Activated T-helper 9 cell treated with anti-CD3 and anti-CD28 coated beads, Interleukin-2, amount 50 U/mL, for 16 hours (primary cell): ENCODE measurements at places on chromosomes 12 and 14.
A peak's percentile ranks its signal among the peaks of the same experiment; 100 is the strongest.

GRCh38 chr12:51631591-51631990, 40.6 kb downstream of the SCN8A start:
- no peak for DNase-seq

DNA sequence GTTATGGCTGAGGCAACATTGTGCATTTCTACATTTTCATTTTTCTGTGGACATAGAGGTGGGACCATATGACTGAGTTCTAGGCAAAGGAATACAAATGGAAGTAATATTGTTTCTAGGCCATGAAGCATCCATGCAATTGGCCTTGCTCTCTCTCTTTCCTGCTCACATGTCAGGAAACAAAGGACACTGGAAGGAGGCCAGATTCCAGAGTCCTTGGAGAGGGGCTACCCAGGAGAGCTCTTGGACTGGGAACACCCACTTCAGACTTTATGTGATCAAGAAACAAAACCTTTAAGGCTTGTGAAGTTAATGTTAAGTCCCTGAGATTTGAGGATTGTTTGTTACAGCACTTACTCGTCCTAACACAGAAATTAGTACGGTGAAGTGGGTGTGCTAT, 32.8 kb downstream of the PDZRN4 start:
- DNase-seq: no peak

DNA sequence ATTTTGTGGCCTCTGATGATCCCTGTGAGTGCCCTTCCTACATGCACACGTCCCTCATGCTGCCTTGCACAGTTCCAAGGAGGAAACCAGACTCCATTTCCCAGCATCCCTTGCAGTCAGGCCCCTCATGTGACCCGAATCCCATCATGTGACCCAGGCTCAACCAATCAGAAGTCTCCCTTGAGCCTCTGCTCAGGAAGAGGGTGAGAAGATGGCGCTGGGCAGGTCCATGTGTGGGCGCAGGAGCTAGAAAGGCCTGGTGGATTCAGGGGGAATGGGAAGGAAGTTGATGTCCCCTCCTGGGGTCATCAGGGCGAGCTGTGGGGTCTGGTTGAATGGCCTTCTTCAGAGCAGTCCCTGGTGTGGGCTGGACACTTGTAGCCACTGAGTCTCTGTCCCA, 240.5 kb downstream of the ADGRD1 start:
- DNase-seq: no peak

GRCh38 chr12:89357297-89357730, 5.0 kb upstream of the DUSP6 start:
- no peak for DNase-seq

GRCh38 chr12:108375986-108376663, 37.0 kb upstream of the CMKLR1 start:
- DNase-seq: no peak

- no peak for DNase-seq
These were observed 96.8 kb downstream of the LGR5 start for GRCh38 chr12:71536279-71536938.

DNA sequence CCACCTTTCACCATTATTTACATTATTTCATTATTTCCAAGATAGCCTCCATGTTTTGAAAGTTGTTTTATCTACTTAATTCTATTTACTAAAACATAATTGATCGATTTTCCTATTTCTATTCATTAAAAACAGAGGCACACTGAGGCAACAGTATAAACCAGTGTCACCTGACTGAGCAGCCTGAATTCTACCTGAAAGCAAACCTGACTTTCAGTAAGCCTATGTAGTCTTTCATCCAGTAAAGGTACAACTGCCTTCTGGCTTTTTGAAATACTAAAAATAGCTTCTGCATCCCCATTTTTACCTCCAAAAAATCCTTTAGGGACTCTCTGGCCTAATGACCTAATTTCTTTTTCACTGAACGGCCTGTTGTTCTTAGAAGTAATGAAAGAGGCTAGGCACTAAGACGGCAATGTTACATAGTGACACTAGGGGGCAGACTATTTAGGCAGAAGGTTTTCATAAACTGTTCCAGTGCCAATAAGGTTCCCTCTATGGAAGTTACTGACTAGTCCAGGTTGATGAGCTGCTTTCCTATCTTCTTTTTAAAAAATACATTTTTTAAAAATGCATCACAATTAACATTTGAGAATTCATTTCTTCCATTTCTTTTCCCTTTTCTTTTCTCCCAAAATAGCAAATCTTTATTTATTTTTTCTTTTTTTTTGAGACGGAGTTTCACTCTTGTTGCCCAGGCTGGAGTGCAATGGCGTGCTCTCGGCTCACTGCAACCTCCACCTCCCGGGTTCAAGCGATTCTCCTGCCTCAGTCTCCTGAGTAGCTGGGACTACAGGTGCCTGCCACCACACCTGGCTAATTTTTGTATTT, 17.5 kb downstream of the ANAPC5 start:
- DNase-seq: no peak

DNA sequence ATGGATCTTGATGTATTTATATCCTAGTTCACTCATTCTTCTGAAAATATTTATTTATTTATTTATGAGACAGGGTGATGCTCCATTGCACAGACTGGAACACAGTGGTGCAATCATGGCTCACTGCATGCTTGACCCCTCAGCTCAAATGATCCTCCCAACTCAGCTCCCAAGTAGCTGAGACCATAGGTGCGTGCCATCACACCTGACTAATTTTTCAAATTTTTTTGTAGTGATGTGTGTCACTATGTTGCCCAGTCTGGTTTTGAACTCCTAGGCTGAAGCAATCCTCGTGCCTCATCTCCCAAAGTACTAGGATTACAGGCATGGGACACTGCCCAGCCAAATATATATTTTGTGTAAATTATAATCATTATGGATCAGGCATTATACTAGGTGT, 595.6 kb upstream of the ATP2B1 start:
- no peak for DNase-seq

- no peak for DNase-seq
These were observed 592 bp upstream of the KCNK10 start for GRCh38 chr14:88323523-88324199.

DNA sequence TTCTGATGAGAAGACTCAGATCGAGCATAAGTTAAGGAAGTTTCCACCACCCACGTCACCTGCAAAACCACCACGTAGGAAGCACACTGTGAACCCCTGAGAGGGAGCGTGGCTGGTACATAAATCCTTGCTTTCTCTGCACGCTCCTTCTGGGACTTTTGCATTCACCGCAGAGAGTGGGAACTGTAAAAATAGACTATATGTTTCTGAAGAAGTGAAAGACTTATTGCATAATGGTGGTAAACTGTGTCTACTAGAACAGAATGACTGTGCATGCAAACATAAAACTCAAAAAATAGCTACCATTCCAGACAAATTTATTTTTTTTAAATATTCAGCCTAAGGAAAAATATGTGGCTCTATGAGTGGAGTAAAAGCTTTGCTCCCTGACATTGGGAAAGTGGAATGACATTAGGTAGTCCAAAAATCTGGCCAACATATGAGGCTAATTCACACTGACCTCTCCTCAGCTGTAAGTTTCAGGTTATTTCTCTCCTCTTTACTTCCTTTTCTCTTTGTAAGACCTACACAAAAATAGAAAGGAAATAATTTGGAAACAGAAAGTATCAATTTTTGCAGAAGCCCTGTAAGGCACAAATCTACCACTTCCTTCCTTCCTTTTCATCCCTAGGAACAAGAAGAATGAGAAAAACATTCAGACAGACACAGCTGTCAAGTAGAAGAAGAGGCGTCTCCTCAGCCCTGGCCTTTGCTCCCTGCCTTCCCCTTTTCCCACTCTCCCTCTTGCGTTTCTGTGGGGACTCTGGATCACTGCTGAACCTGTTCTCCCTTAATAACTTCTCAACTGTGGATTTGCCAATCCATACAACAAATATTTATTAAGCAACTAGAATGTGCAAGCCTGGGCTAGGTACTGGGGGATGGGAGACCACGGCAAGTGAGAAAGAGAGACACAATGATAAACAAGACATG, 264.3 kb upstream of the FOXN3 start:
- peak; percentile 43 for DNase-seq

- no peak for DNase-seq
These were observed 127.1 kb downstream of the CAPZA3 start for GRCh38 chr12:18864900-18865561.

DNA sequence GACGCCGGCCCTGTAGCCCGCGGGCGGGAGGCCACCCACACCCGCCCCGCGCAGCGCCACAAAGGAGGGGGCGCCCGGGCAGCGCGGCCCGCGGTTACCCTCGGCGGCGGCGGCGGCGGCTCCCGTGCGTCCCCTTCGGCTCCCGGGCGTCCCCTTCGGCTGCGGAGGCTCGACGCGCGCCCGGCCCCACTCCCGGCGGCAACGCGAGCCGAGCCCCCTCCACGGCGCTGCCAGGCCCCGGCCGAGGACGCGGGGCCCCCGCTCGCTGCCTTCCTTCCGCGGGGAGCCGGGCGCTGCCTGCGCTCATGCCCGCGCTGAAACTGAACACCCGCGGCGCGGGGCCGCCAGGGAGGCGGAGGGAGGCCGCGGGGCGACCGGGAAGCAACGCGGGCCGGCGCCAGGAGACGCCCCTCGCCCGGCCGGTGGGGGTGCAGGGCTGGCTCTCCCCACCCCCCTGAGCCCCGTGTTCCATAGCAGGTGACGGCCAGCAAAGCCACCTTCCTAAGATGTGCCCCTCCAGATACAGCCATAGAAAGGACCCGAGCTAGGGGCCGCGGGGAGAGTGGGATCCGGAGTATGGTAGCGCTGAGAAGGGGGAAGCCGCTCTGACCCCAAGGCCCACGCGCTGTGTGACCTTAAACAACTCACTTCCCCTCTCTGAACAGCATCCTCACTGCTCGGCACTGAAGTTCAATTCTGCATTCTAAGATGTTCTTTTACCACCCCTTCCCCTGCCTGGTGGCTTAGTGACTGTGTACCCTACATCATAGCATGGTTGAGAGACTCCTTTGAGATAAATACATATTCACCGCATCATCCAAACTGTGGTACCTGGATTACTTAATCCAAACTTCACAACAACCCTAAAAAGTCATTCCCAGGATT, 42.8 kb downstream of the KDM2B start:
- DNase-seq: peak; percentile 33

DNA sequence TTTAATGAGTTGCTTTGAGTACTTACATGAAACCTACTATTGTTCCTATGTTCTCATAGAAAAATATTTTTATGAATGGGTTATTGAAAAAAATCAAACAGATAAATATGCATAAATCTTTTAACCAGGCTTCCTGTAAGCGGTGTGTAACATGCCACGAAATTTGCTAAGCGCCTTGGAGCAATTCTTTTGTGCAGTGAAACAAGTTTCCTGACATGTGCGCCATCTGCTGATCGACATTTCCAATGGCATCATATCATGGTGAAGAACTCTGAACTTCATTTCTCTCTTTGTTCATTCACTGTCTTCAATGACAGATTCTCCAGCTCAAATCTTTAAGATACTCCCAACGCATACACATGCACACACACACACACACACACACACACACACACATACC, 145.6 kb upstream of the NAV3 start:
- no peak for DNase-seq

DNA sequence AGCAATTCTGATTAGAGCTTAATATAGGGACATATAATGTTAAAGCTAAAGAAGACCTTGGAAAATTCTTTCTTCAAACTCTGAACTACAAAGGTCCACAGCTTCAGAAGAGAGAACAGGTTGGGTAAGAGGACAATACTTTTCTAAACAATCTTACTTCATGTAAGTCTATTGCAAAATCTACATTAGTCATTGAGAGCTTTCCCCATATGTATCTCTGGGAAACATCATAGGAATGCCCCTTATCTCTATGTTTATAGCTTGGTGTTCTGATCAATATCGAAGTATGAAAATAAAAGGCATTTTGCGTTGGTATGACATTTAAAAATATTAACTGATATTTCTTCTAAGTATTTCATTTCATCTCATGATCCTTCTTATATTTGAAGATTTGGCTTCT, 962.6 kb downstream of the AACS start:
- DNase-seq: no peak

DNA sequence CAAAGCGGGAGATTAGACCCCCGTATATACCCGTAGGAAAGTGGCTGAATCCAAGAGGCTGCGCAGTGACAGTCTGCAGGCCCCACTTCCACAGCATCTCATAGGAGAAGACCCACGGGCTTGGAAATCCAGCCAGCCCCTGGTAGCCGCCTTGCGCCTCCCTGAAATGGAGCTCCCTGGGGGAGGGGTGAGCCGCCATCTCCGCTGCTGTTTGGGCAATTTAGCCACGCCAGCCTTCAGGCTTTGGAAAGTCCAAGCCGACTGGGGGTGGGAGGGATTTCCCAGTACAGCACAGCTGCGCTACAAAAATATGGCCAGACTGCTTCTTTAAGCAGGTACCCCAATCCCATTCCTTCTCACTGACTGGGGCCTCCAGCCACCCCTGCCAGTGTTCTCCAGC, 53.4 kb downstream of the CAND1 start:
- no peak for DNase-seq

GRCh38 chr14:81396113-81396512, 4.0 kb downstream of the STON2 start:
- no peak for DNase-seq

GRCh38 chr14:21251215-21251614, 18.0 kb downstream of the HNRNPC start:
- DNase-seq: no peak

GRCh38 chr12:24069532-24070395, 120.3 kb upstream of the SOX5 start:
- no peak for DNase-seq

DNA sequence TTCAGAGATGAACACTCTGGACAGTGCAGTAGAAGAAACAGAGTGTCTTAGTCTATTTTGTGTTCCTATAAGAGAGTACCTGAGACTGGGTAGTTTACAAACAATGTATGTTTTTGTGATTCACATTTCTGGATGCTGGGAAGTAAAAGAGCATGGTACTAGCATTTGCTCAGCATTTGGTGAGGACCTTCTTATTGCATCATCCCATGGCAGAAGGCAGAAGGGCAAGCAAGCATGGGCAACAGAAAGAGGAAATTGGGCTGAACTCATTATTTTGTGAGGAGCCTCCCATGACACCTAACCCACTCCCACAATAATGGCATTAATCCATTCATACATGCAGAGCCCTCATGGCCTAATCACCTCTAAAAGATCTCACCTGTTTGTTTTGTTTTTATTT, 8.0 kb downstream of the ANKS1B start:
- no peak for DNase-seq

DNA sequence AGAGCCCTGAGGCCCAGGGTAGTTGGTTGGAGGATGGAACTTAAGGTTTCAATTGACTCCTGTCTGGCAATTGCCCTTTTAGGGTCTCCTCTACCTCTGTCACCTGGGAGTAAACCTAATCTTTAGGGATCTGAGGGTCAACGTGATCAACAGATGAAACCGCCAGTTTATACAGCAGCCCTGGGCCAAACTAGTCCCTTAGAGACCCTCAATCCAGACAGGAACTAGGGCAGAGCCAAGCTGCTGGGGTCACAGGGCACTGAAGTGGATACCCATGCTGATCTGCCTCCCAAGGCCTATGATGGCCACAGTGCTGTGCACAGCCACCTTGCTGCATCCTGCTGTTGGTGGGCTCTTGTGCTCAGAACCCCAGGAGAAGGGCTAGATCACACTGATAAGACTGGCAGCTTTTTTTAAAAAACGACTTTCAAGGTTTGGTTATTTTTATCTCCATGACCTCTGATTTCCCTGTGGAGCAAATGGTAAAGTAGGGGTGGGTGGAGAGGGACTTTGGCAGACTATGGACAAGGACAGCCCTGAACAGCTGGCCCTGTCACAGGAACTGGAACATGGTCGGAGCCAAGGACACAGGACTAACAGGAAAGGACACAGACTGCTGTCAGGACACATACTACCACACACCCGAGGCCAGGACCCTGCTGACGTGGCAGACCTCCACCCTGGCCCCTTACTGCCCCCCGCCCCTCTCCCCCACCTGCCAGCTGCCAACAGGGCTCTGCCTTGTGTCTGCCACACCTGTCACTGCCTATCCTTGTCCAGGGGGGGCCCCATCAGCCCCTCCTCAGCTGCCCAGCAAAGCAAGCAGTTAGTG, 474 bp downstream of the FITM1 start:
- no peak for DNase-seq
